ENCODE measurements at places on chromosomes 3 and 15. TPM values are rescaled to one million over a fixed set of nuclear protein-coding genes. Genes with fewer than 3 reads are reported as not detected.

Gene MED12L
- 8.9 TPM for total RNA-seq

Gene GPR27
- 1.6 TPM for total RNA-seq

Gene SLC38A3
- total RNA-seq = 0.52 TPM

Gene SPG21
- 76.2 TPM for total RNA-seq

Gene CCDC33
- 0.52 TPM for total RNA-seq

Gene TMIE
- 1.0 TPM for total RNA-seq

Gene MYZAP
- 2.6 TPM for total RNA-seq

Gene TRIM71
- total RNA-seq = 0.52 TPM

Gene CSK
- total RNA-seq = 13.6 TPM

Gene LRRC3B
- total RNA-seq = 7.8 TPM

Gene GOLGA6C
- total RNA-seq = not detected

Gene EPHA6
- 0.52 TPM for total RNA-seq

Gene SNTN
- total RNA-seq = not detected

Gene WDR72
- total RNA-seq = under 0.01 TPM

Gene PPP2R3A
- 45.9 TPM for total RNA-seq

Gene SI
- total RNA-seq = not detected

Gene CKMT1B
- total RNA-seq = under 0.01 TPM

Gene GABRB3
- 0.52 TPM for total RNA-seq

Gene GOLGA8S
- not detected for total RNA-seq

Gene BSN
- total RNA-seq = under 0.01 TPM

Gene LRRC2
- 3.7 TPM for total RNA-seq

Gene TRH
- total RNA-seq = 0.52 TPM

Gene ARHGAP31
- 9.4 TPM for total RNA-seq

Gene ARL8B
- 59.0 TPM for total RNA-seq

Gene SLC22A14
- total RNA-seq = under 0.01 TPM

Gene RLBP1
- total RNA-seq = 0.52 TPM

Gene ECE2
- total RNA-seq = not detected

Gene THBS1
- 150 TPM for total RNA-seq

Gene DZIP1L
- 13.6 TPM for total RNA-seq

Gene RASGRP1
- 0.52 TPM for total RNA-seq

Gene P2RY13
- 2.6 TPM for total RNA-seq

Gene AHSG
- 0.52 TPM for total RNA-seq

Gene CHST13
- not detected for total RNA-seq

Gene EFCC1
- 1.0 TPM for total RNA-seq

Gene AGBL1
- 31.3 TPM for total RNA-seq

Gene CHDH
- total RNA-seq = 0.52 TPM

Gene TJP1
- total RNA-seq = 53.2 TPM

Gene IL17RB
- 1.6 TPM for total RNA-seq
